ENCODE measurements at places on chromosomes 6 and 20. TPM values are rescaled to one million over a fixed set of nuclear protein-coding genes. Genes with fewer than 3 reads are reported as not detected.

GRCh38 chr6:18276610-18277236 is 12.4 kb upstream of the DEK start:
- no peak for DNase-seq

DNA sequence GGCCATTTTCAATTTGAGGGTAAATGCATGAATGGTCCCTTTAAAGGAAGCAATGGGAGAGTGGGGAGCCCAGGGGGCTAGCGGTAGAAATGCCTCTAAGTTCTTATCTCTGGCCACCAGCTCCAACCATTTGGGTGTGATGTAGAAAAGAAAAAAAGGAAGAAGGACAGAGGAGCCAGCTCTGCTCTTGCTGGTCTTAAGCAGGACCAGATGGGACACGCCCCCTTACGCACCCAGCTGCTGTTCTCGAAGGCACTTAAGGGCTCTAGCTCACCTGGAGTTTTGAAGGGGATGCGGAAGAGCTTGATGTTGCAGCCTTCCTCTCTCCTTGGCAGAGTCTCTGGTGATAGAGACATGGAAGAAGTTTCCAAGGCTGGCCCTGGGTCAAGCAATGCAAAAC is 59.5 kb upstream of the RNF144B start:
- no peak for DNase-seq

GRCh38 chr6:29826271-29826670 is 1.4 kb upstream of the HLA-G start:
- no peak for DNase-seq

GRCh38 chr6:108835218-108835850 is 12.9 kb upstream of the ARMC2 start:
- peak; percentile 78 for DNase-seq

GRCh38 chr20:56322681-56323080 is 36.1 kb upstream of the FAM210B start:
- no peak for DNase-seq

GRCh38 chr6:24960991-24961475 is 25.3 kb upstream of the RIPOR2 start:
- DNase-seq = no peak

- no peak for DNase-seq
These were observed 173.8 kb downstream of the HIVEP2 start for GRCh38 chr6:142771162-142771561.

GRCh38 chr20:51269671-51270070 is 246.8 kb upstream of the KCNG1 start:
- no peak for DNase-seq

DNA sequence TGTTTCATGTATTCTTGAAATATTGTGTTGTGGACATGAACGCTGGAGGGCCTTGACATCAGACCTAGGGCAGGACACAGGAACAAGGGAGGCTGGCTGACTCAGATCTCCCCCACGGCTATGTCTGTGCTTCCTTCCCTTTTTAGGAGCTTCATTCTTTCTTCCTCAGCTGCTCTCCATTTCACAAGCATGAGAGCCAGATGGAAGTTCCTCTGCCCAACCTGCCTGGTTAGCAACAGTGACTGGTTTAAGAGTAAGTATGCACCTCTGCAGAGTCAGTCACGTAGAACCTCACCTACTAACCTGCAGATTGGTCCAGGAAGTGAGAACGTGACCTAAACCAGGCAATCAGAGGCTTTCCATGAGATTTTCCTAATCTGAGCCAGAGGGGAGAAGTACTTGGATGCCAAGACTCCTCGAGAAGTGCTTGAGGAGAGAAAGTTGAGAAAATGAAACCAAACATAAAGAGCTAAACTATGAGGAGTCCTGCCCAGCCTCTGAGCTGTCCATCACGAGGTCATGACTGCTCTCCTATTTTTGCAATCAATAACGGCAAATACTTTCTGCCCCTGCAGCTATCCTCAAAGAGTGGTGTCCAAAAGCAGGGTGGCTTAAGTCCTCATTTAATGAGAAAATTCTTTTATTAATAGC is 465.2 kb upstream of the CITED2 start:
- DNase-seq = no peak

GRCh38 chr20:59939879-59940128 is 301 bp downstream of the PPP1R3D start:
- DNase-seq = no peak

GRCh38 chr6:21918041-21918440 is 324.5 kb downstream of the SOX4 start:
- DNase-seq = no peak

DNA sequence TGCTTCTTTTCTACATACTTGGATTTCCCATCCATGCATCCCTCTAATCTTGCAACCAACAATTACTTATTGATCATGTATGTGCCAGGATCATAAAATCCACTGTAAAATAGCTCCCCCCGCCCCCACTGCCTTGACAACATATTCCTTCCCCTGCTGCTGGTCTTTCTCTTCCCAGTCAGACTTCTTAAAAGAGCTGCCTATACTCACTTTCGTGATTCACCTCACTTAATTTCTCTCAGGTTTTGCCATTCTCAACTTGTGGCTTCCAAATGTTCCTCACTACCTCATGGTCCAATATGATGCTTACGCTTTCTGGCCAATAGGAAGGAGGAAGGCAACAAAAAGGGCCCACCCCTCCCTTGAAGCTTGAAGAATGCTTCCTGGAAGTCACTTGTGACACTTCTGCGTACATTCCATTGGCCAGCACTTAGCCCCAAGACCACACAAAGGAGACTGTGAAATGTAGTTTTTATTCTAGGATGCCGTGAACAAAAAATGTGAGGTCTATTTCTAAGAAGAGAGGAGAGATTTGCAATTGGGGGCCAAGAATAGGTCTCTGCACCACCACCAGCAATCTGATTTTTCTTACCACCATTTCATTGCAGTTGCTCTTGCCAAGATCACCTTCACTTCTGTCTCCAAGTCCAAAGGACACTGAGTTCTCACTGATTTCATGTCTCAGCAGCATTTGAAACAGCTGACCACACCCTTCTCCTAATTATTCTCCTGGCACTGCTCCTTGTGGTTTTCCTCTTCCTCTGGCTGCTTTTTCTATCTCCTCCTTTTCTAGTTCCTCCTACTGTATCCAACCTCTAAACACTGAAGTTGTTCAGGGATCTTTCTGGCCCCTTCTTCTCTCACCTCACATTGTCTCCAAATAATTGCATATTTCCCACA is 30.8 kb downstream of the CD164 start:
- DNase-seq = no peak

DNA sequence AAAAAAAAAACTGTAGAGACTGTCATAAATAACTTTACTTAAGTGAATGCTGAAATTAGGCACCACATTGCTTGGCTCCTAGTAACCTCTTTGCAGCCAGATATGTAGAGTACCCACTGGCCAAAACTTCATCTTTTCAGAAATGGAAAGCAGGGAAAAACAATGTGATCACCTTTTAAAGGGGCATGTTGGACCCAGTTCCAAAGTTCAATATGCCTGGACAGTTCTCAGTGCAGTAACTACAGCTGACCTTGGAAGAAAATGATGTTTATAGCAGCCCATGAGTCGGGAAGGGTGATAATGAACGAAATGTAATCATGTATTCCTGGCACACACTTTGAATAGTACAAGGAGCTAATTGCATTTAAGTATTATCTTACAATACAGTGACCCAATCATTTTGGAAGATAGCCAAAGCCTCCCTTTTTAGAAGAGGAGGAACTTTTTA is 93.6 kb upstream of the TAB2 start:
- no peak for DNase-seq

DNA sequence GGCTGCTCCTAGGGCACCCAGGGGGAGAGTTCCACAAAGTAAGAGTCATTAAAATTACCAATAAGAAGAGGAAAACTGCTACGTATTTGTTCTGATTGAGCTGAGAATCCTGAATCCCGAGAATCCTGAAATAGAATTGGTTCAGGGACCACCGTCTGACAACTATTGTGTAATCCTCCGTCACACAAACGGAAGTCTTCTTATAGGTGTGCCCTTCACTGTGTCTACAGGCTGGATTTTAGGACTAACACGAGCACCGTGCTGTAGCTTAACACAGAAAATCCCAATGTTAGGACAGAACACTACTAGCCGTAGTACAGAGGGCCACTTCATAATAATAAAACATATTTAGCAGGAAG is 50.6 kb upstream of the RNF182 start:
- no peak for DNase-seq

DNA sequence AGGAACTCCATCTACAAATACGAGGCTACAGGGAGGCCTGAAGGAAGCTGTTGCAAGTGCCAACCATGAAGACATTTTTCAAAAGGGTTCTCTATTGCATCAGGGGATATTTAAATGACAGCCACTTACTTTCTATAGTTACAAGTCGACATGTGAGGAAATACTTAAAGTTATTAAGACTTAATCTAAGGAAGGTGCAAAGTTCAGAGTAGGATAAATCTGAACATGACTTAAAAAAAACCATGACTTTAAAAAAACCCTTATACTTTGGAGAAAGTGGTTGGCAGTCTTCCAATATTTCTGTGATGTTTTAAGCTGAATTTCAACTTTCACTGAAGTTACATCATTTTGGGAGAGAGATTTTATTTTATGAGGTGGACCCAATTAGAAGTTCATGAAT is 56.3 kb upstream of the EMILIN3 start:
- no peak for DNase-seq

- no peak for DNase-seq
These were observed 156.8 kb downstream of the PKHD1 start for GRCh38 chr6:51930602-51931001.

DNA sequence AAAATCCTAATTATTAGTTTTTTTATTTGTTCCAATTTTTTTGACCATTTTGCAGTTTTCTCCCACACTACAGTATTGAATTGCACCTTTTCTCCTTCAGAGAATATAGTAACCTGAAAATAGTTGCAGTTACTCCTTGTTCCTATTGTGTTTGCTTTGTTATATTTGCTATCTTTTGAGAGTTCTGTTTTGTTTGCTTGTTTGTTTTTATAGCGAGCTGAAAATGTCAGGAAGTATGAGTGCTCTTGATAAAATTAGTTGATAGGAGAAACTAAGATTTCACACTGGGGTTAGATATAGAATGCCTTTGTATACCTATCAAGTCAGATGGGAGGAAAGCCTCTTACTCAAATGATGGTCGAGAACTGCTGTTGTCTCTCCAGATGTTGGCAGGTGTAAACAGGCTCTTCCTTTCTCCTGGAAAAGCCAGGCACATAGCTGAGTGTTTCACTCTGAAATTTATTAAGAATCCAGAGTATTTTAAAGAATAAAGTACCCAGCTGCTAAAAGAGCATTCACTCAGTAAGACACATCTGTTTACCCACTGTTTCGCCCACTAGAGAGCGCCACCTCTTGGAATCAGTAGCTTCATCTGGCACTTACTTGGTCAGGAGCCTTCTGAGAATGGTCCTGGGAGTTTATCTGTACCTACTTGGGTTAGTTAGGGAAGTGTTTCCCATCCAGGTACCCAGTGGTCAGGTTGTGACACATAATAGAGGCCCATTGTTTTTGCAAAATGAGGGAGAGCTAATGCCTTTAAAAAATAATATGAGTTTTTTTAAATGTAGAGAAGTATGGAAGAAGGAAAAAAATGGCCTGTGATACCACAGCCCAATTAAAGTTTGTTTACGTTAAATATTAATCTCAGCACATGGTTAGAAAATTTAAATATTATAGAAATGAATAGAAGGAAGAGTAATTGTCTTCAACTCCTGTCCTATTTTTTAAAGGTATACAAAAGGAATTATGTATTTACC is 11.2 kb downstream of the NT5DC1 start:
- peak; percentile 28 for DNase-seq

DNA sequence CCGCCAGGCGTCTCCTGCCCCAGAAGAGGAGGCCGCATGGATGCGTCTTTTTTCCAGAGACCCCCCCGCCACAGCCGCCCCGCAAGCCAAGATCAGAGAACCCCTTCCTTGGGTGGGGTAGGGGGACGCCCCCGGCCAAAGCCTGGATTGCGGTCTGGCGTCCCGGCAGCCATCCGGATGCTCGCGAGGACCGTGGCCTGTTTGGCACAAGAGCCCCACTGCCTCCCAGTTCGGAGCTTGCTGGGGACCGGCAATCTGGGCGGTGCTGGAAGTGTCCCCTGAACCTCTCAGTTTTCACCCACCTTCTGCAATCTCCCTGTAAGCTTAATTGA is 924 bp downstream of the FAM162B start:
- DNase-seq = no peak

DNA sequence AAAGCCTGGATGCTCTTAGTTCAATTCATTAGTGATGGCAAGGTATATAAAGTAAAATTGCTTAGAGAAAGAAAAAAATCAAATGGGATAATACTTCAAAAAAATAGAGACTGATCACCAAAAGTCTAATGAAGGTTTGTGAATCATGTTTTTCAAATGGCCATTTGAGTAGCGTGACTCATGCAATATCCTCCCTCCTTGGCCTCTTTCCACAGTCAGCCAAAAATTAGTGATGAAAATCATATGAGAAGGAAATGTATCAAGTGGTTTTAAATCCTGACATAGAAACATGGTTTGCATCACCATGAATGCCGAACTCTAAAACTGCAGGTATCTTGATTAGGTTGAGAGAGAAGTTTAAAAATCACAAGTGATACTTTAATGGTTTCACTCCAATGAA is 1.2 kb upstream of the COL19A1 start:
- DNase-seq = no peak

DNA sequence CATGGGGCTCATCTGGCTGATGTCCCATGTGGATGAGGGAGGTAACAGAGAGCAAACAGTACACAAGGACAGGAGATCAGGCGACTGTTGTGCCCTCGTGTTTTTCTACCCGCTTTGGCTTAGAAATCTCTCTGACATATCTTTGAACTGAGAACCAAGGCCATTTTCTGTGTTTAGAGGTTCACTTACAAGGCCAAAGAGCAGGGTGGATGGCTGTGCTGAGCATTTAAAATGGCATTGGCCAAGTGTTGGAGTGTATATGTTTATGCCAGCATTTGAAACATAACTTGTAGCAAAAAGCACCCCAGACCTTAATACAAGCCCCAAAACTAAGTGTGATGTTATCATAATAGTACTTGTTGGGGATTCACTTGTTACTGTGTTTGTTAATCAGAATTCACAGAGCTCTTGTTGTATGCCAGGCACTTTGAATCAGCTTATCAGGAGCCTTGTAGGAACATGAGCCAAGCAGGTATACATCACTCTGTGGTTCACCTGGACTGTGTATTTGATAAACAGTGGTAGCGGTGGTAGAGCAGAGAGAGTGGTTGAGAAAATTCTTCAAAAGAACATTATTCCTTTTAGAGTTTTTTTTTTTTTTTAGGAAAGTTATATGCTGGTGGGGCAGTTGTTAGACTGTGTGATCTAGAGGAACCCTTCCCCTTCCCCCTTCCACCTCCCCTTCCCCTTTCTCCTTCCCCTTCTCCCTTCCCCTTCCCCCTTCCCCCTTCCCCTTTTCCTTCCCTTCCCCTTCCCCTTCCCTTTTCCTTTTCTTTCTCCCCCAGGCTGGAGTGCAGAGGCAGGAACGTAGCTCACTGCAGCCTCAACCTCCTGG is 71.3 kb downstream of the ATRN start:
- DNase-seq = no peak

- DNase-seq = peak; percentile 72
These were observed 2.0 kb downstream of the SMIM29 start for GRCh38 chr6:34246563-34247391.

OLIG3 gene
- not detected for total RNA-seq

PCIF1 gene
- total RNA-seq = 35.6 TPM

SCGN gene
- total RNA-seq = not detected

RNF39 gene
- 7.5 TPM for total RNA-seq

NHLRC1 gene
- total RNA-seq = 0.90 TPM

OR2B6 gene
- total RNA-seq = 1.5 TPM

SYNDIG1 gene
- total RNA-seq = 0.35 TPM

ENPP1 gene
- 4.1 TPM for total RNA-seq

CAP2 gene
- 10.0 TPM for total RNA-seq

GPSM3 gene
- total RNA-seq = 10.4 TPM

NNAT gene
- not detected for total RNA-seq

IMPG1 gene
- total RNA-seq = not detected

CDH4 gene
- not detected for total RNA-seq

CST7 gene
- not detected for total RNA-seq

TMC2 gene
- not detected for total RNA-seq

LY6G5B gene
- 20.9 TPM for total RNA-seq
